ENCODE measurements at places on chromosomes 2 and 18.

GRCh38 chr2:36032046-36032445, 323.5 kb upstream of the CRIM1 start:
- no peak for DNase-seq

DNA sequence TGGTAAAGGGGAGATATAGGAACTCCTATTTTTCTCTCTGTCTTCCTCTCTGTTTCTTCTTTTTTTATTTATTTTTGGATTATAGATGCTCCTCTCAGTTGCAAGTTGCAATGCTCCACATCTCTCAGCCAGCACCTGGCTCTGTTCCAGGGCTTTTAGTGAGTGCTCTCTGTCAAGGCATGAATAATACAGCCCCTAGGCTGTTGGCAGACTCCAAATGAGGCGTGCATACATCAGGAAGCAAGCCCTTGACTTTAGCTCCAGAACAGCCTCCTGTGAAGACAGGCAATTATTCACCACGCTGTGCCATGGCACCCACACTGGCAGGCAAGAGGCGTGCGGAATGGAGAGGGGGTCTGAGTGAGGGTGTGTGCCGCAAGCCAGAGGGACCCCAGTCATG, 228.1 kb upstream of the PXDN start:
- no peak for DNase-seq

GRCh38 chr2:215994911-215995310, 18.4 kb downstream of the MREG start:
- DNase-seq = no peak

DNA sequence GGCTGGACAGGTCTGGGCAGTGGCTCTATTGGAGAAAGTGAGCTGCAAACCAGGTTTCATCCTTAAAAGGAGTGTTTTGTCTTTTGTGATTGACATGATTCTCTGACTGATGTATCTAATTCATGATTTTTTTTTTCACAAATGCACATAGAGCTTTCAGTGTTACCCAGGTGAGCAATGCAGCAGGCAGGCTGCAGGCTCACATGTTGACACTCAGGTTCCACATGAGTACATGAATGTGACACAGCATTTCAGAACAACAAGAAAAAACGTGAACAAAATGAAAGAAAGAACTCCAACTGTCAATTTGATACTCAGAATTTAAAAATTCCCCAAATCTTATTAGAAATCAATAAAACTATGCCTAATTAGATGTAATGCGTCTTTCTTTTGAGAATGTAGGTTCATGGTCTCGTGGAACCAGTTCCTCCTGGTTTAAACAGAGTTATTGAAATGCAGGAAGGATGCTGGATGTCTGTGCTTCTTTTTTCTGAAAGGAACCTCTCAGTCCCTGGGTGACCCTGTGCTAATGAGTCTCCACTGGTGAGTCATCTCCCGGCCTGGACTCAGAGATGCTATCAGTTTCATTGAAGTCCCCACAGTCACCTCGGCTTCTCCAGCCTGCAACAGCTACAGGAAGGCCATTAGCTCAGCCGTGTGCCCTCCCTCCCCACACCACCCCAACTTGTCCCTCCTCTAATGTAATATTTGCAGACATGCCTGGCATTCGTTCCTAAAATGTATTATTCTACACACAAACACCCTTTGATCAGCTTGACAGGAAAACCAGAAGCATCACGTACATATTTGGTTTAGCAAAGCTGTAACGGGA, 430.4 kb downstream of the LPIN1 start:
- no peak for DNase-seq

DNA sequence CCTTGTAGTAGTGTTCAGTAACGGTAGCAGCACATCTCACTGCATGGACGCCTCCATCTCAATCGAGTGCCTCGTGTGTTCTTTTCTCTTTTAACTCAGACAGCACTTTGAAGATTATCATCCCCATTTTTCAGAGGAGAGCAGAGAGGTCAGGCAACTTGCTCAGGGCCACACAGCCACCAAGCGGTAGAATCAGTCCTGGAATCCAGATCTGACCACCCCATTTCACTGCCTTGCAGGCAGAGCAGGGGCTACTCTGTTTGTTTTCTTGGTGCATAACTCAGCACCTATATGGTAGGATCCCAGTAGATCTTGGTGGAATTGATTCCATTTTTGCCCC, 129.5 kb downstream of the SMAD7 start:
- DNase-seq = no peak

DNA sequence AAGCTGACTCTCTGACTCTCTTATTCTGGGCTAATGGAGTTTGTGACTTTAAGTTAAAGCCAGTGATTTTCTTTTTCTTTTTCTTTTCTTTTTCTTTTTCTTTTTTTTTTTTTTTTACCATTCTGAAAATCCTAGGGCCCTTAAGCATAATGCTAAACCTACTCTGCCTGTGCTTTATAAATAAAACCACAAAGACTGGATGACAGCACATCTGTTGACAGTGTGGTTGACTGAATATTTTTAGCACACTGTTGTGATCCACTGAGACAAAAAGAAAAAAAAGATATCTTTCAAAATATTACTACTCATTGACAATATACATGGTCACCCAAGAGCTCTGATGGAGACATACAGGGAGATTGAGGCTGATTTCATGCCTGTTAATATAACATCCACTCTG, 121.6 kb downstream of the SNTG2 start:
- DNase-seq = no peak

DNA sequence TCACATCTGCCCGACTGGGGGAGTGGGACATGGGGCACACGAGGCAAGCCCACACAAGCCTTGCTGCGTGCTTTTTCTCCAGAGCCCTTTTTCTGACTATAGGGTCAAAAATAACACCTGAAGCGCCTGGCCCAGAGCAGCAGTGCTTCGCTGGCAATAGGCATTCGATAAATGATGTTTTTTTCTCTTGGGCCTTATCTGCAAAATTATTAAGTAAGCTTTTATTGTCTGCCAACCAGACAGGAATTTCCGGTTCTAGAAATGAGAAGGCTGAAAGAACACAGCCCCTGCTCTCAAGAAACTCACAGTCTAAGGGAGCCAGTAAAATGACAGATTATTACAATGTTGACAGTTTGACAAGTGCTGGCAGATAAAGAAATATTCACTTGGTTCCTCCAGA, 2.7 kb upstream of the TMBIM1 start:
- DNase-seq = no peak

DNA sequence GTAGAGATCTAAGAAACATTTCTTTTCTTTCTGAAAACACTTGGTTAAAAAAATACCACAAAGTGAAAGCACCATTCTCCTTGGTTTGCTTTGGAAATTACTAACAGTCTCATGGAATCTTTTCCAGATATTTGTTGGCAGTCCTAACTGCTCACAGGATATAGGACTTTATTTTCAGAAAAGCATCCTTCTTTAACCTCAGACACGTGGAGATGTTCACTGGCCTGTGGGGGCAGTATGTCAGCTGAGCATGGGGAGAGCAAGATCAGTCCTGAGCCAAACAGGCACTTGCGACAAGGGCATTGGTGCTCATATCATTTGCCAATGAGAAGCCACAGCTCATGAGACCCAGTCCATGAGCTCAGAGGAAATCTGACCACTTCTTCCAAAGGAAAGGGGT, 371.9 kb downstream of the NBAS start:
- no peak for DNase-seq

GRCh38 chr2:199973703-199974102, 18.3 kb downstream of the MAIP1 start:
- no peak for DNase-seq

GRCh38 chr2:176582176-176582575, 312.9 kb downstream of the MTX2 start:
- DNase-seq = no peak

- DNase-seq = no peak
Observed at GRCh38 chr2:189312643-189313042, 128.6 kb upstream of the WDR75 start.

DNA sequence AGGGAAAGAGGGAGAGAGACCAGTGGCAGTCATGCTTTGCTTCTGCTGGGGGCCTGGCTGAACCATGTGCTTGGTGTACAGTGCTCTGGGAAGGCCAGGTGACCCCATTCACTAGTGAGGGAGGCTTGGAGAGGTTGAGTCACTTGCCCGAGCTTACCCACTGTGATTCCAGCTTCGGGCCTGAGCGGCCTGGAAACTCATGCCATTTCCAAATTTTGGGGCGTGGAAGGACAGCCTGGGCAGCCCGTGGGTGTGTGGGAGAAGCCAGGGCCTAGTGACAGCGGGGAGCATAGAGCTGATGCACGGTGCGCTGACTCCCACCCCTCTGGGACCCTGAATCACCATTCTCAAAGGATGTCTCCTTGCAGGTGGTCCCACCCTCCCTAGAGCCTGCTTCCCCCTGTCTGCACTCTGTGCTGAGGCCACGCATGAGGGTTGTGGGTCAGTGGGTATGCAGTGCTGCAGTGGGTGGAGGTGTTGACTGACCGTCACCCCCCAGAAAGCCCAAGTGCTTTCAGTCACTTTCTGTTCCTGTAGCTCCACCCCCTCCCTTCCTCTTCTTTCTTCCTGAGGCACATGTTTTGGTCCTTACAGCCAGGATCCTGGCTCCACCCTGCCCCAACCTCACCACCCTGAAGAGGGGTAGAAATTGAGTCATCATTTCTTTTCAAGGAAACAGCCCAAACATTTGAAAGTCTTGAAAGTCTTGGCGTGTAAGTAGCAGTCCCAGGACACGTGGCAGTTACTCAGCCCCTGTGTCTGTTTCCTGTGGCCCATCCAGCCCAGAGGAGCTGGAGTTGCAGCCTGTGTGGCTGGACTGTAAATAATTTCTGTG, 69.3 kb upstream of the MCFD2 start:
- no peak for DNase-seq

- no peak for DNase-seq
Observed at GRCh38 chr2:42141687-42142546, 27.2 kb upstream of the EML4 start.

DNA sequence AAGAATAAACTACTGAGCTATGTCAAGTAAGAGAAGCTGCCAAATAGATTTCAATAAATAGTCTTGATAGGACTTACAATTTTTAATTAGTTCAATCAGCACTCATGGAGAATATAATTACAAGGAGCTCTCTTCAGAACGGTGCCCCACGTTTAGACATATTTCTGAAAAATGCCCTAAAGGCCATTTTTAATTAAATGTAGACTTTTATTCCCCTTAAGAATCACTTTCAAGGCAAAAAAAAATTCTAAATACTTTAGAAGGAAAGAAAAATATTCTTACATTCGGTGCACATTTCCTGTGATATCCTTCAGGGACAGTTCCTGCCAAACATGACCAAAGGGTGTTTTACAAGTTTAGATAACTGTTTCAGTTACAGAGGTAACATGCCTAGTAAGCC, 202.5 kb upstream of the CDH7 start:
- no peak for DNase-seq

DNA sequence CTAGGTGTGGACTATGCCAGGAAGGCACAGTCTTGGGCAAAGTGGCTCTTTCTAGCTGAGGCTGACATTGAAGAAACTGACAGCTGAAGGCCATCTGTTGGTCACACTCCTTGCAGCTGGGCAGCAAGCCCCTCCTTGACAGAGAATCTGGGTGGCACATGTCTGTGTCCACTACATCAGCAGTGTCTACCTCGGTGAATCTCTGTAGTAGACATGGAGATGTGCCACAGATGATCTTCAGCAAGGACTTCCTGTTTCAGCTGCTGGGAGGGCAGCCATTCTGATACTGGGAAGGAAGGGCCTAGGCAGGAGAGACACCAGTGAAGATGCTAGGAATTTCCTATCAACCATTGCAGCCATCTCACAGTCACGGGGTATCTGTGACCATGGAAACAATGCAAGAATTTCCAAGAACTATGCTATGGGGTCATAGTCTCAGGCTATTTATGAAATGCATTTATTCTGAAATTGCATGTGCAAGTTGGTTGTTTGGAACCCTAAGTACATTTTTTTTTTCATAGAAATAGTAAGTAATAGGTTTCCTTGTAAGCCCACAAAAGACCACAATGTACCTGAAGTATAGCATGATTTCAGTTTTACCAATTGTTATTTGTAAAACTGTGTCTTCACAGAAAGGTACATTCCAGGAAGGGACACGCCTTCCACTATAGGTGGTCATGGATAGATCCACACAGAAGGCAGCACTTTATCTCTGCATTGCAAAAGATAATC, 63.8 kb upstream of the DARS1 start:
- no peak for DNase-seq

- DNase-seq = no peak
Observed at GRCh38 chr2:158620656-158621055, 163.9 kb downstream of the PKP4 start.

GRCh38 chr2:239819091-239819973, 205.8 kb downstream of the NDUFA10 start:
- DNase-seq = no peak

DNA sequence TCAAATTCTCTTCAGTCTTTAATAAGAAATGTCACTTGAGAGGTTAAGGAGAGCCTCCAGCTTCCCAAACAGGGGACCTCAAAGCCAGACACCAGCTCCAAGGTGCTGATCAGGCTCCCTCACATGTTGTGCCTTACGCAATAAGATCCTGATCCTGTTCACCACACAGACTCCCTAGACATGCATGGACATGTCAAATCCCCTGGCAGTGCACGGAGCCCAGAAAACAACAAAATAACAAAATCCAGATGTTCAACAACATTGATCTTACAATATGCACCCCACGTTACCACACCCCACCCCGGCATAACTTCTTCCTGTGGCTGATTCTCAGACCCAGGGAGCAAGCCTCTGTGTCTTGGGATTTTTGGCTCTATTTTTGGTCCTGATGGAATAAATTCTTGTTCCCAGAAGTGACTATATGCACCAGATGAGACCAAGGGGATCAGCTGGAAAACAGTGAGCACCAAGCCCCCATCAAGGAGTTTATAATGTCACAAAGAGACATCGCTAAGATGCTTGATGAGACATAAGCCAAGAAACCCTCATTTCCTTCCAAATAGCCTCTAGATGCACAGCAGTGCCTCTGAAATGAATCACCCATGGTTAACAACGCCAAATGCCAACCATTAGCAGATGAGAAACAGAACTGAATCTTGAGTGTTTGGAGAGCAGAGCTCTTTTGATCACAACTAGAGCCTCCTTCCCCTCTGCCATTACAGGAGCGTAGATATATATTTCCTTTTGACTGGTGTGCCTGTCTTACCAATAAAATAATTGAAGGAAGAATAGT, 198.2 kb downstream of the PRKCE start:
- DNase-seq = no peak

- no peak for DNase-seq
Observed at GRCh38 chr2:9656270-9656766, 25.5 kb upstream of the YWHAQ start.
